GM18507 (cell line): ENCODE measurements at places on chromosomes 5 and 9.

- no peak for DNase-seq
These were observed 6.8 kb upstream of the FCHSD1 start for GRCh38 chr5:141657937-141658545.

GRCh38 chr9:37501957-37502596, 16.3 kb downstream of the POLR1E start:
- DNase-seq, result no peak

DNA sequence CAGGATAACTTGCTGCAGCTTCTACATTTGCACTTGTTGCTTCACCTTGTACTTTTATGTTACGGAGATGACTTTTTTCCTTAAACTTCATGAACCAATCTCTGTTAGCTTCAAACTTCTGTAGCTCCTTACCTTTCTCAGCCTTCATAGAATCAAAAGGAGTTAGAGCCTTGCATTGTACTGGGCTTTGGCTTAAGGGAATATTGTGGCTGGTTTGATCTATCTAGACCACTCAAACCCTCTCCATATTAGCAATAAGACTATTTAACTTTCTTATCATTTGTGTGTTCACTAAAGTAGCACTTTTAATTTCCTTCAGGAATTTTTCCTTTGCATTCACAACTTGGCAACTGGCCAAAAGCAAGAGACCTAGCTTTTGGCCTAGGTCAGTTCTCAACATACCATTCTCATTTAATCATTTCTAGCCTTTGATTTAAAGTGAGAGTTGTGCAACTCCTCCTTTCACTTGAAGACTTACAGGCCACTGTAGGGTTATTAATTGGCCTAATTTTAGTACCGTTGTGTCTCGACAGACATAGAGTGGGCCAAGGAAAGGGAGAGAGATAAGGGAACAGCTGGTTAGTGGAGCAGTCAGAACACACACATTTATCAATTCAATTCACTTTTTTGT, 63.7 kb downstream of the SHOC1 start:
- DNase-seq, result no peak

- DNase-seq, result no peak
These were observed 7.0 kb downstream of the PDCL start for GRCh38 chr9:122821278-122821943.

DNA sequence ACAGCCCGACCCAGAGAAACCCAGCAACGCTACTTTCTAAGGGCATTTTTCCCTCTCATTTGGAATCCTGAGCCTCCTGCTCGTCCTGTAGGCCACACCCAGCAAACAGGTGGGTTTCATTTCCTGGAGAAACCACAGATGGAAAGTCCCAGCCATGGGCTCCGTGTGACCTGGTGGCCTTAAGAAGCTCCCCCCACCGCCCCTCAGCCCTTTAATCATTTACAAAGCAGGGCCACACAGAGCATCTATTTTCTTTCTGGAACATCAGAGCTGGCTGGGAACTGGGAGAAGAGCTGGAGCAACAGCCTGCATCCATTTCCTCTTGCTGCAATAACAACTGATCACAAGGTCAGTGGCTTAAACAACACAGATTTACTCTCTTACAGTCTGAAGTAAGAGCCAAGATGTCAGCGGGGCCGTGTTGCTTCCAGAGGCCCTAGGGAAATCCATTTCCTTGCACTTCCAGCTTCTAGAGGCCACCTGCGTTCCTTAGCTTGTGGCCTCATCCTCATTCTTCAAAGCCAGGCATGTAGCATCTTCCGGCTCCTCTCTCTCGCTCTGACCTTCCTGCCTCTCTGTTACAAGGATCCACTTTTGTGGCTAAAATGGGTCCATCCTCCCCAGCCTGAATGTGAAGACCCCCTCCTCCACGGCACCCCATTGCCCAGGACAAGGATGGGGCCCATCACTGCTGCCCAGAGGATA, 40.5 kb downstream of the C9orf50 start:
- no peak for DNase-seq

DNA sequence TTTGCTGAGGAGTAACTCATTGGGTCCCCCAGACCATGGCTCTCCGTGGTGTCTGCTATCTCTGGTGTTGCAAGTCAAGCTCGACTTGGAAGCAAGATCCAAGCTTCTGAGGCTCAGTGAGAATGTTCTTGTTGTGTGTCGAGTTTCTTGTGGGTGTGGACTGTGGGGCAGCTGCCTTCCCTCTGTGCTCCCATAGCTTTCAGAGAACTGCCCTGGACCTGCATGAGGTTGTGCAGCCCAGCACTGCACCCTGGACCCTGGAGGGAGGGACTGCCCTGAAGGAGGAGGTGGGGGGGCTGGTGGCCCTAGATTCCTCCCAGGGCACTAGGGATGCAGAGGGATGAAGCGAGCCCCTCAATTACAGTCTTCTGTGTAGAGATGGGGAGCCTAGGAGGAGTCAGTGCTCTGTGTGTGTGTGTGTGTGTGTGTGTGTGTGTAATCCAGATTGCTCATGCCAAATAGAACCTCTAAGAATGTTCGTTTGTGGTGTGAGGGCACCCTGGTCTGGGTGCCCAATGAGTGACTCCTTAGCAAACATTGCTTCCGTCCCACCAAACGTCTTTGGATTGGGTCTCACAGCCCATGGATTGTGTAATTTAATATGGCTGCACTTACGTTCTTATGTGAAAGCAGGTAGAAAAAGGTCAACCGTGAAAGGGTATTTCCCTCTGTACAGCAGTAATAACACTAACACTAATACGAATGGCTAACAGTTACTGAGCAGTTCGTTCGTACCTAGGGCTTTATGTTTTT, 143.3 kb upstream of the LMX1B start:
- no peak for DNase-seq

DNA sequence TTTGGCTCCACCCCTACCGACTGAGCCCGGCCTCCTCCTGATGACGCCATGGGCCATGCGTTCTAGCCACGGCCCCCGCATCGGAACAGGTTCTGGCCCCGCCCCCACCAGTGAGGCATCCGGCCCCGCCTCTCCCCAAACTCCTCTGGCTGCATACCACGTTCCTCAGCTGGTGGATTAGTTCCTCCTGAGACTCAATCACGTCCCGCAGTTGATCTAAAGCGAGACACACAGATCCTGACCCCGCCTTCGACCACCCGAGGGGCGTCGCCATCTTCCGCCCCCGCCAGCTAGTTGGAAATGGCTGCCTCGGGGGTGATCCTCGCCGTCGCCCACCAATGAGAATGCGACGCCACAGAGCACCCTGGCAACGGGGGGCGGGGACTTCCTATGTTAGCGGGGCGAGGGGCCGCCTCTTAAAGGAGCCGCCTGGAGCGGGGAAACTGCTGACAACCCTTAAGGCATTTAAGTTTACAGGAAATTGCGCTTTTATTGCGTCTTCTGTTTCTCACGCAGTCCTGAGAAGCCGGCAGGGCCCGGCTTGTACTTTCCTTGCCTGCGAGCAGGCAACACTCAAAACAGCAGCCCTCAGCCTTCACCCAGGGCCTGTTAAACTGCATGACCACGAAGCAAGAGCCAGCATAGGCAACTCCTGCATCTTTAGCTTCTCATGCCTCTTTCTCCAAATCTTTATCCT, at the start of gene SPATA24:
Gene SPATA24, minus strand, starts transcription at position 303 of the 697 bp plus-strand sequence. Its CDS starts 29 bp downstream, at position 274.
- DNase-seq, result peak; percentile 91

GRCh38 chr5:66744040-66744439, 147.8 kb downstream of the MAST4 start:
- DNase-seq, result no peak

- peak; percentile 42 for DNase-seq
These were observed 91.7 kb upstream of the SHB start for GRCh38 chr9:38160613-38161215.

DNA sequence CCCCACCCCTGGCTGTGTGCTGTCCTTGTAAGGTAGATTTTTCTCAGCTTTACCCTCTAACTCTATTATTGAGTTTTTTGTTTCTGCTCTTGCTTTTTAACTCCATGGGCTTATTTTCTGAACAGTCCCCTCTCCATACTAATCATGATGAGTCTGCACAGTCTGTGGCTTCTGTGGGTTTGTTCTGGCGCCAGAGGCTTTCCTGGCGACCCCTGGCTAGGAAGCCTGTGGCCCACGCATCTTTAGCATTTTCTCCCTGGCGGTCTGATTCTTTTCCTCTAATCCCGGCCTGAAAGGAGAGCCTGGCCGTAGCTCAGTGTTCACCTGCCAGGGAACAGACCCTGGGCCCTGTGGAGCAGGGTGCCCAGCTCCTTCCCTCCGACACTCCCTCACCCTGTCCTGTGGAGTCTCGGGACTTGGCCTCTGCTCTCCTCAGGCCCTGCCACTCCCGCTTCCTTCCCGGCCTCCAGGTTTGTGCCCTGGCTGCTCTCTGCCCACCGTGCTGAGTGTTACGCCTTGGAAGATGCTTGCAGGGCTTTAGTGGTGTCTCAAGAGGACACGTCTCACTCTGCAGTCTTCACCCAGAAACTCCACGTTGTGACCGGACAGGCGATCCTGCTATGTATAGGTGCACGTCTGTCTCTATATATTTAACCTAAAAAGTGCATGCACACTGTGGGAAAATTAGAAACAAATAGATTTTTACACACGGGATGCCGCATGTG, 31.7 kb upstream of the LRRC14B start:
- no peak for DNase-seq

- DNase-seq, result peak; percentile 44
These were observed 33.6 kb downstream of the PRRT1B start for GRCh38 chr9:131578731-131579504.

DNA sequence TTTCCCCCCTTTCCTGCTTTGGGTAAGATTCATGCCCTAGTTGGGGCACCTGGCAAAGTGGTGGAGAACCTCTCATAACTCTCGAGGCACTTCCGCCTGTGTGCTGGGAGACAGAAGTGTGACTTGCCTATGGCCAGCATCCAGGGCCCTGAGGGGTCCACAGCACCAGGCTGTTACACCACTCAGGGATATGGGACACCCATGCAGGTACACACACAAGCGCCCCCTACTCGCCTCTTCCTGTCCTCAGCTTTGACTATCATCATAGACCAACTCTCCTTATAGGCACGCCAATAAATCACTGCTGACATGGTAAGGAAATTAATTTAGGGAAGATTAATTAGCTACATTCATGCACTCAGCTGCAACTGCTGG, 45.4 kb downstream of the SHB start:
- no peak for DNase-seq

DNA sequence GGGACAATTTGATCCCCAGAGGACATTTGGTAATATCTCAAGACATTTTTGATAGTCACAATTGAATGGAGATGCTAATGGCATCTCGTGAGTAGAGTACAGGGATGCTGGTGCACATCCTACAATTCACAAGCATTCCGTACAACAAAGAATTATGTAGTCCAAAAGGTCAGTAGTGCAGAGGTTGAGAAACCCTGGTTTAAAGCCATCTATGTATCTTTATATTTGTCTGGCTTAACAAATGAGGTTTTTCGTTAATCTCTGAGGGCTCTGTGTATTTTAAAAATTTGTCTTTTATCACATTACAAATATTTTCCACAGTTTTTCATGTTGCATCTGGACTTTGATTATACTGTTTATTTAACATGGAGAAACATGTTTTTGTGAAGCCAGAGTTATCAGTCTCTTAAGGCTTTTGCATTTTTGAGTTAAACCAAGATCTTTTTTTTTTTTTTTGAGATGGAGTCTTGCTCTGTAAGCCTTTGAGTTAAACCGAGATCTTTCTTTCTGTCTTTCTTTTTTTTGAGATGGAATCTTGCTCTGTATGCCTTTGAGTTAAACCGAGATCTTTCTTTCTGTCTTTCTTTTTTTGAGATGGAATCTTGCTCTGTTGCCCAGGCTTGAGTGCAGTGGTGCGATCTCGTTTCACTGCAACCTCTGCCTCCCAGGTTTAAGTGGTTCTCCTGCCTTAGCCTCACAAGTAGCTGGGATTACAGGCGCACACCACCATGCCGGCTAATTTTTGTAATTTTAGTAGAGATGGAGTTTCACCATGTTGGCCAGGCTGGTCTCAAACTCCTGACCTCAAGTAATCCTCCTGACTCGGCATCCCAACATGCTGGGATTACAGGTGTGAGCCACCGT, 2.8 kb downstream of the HSDL2 start:
- no peak for DNase-seq

DNA sequence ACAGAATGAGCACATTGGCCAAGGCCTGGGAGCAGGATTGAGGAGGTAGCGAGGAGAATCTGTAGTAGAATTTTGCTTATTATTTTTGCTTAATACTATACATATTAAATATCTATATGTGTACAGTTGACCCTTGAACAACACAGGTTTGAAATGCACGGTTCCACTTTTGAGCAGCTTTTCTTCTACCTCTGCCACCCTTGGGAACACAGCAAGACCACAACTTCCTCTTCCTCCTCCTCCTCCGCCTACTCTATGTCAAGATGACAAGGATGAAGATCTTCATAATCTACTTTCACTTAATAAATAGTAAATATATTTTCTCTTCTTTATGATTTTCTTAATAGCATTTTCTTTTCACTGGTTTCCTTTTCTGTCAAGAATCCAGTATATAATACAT, 541.4 kb downstream of the KCTD16 start:
- peak; percentile 1 for DNase-seq

DNA sequence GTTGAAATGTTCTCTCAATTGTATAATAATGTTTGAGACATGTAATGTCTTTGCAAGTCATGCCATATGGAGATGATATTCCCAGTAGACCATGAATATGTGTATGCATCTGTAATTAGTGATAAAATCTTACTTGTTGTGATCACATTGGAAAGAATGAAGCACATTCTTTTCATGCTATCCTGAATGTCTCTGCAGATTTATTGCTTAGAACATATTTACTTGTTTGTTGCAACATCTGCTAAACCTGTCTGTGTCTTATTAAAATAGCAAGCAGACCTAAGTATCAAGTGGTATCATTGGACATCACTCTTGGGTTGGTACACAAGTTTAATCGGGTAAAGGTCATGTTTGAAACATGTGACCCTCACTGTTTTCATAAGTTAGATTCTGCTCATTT, 265.5 kb upstream of the CD180 start:
- DNase-seq, result no peak

- DNase-seq, result no peak
These were observed 55.4 kb downstream of the SEMA4D start for GRCh38 chr9:89442501-89442978.

DNA sequence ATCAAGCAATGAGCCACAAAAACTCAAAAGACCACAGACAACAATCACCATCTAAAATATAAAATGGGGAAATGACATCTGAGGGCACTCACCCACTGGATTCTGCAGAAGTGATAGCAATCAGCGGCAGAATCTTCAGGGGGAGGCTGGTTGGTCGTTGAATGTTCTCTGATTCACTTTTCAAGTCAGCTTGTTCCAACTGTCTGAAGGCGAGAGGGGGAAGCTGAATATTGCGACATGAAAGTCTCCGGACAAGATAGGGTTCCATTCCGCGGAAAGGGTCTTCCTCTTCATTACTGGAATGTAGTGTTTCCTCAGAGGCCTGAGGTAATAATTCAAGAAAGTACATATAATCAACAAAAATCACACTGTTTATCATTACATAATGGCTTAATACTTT, 94.9 kb upstream of the PDE4D start:
- DNase-seq, result no peak

GRCh38 chr5:77437194-77437593, 54.9 kb downstream of the WDR41 start:
- DNase-seq, result no peak

GRCh38 chr5:140966293-140967225, at the start of gene PCDHAC2:
Gene PCDHAC2 (plus strand): TSS chr5:140966476. CDS start chr5:140966767, 291 bp downstream.
- DNase-seq, result no peak

- DNase-seq, result peak; percentile 28
These were observed 45.4 kb upstream of the MYOT start for GRCh38 chr5:137822158-137822764.
